ENCODE measurements at places on chromosomes 13 and 19. TPM values are rescaled to one million over a fixed set of nuclear protein-coding genes. Genes with fewer than 3 reads are reported as not detected.

DNA sequence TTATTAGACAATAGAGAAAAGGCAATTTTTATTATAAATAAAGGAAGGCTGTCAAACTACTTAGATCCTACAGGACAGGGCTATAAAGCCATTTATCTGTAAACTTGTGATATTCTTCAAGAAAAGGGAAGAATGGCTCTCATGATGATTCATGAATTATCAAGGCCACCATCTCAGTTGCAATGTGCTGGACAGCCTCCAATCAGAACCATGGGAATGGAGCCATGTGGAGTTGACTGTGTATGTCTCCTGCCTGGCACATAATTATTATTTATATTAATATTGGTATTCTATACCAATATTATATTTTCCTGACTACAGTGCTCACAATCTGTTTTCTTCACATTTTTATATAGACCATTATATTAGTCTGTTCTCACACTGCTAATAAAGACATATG is 560.5 kb upstream of the MIR17HG start:
- no peak overlapping the region for H3K27ac ChIP-seq
- H3K36me3 ChIP-seq = no peaks in the 10 kb centered on the region
- H3K27me3 ChIP-seq = no peaks in the 10 kb centered on the region
- no peaks in the 10 kb centered on the region for H3K4me1 ChIP-seq
- no peak overlapping the region for H3K4me3 ChIP-seq

GRCh38 chr13:95382916-95383315 is 81.7 kb upstream of the ABCC4 start:
- H3K27me3 ChIP-seq = no peaks in the 10 kb centered on the region
- no peak overlapping the region for H3K4me3 ChIP-seq
- H3K27ac ChIP-seq = no peak overlapping the region
- H3K36me3 ChIP-seq = no peaks in the 10 kb centered on the region

GRCh38 chr13:112887151-112887550 is 81.9 kb upstream of the MCF2L start:
- peaks cover 4% of the 10 kb centered on the region for H3K4me1 ChIP-seq
- DNase-seq = no peak
- no peaks in the 10 kb centered on the region for H3K36me3 ChIP-seq
- H3K27me3 ChIP-seq = no peaks in the 10 kb centered on the region

GRCh38 chr13:45907503-45907902 is 56.0 kb upstream of the SIAH3 start:
- H3K4me3 ChIP-seq = no peak overlapping the region
- no peaks in the 10 kb centered on the region for H3K36me3 ChIP-seq
- DNase-seq = no peak
- H3K4me1 ChIP-seq = no peaks in the 10 kb centered on the region

GRCh38 chr19:35901055-35901644 is 810 bp upstream of the NFKBID start:
- no peaks in the 10 kb centered on the region for H3K4me1 ChIP-seq
- H3K27ac ChIP-seq = peak overlapping the region; percentile 86
- DNase-seq = no peak
- no peak overlapping the region for H3K4me3 ChIP-seq
- H3K36me3 ChIP-seq = no peaks in the 10 kb centered on the region

- no peaks in the 10 kb centered on the region for H3K36me3 ChIP-seq
- H3K27ac ChIP-seq = peak overlapping the region; percentile 33
- DNase-seq = no peak
- H3K27me3 ChIP-seq = no peaks in the 10 kb centered on the region
- H3K4me3 ChIP-seq = no peak overlapping the region
- peaks cover 46% of the 10 kb centered on the region for H3K4me1 ChIP-seq
Measured at GRCh38 chr19:15266683-15267082, 34.4 kb upstream of the EPHX3 start.

IZUMO4 gene
- 5.3 TPM for total RNA-seq

COX6B2 gene
- not detected for total RNA-seq

NEK5 gene
- 0.09 TPM for total RNA-seq

ADGRE2 gene
- 0.32 TPM for total RNA-seq

ZNF729 gene
- not detected for total RNA-seq

LAIR1 gene
- total RNA-seq = 0.69 TPM

All from pancreas (tissue), 10 donors.